ENCODE measurements at places on chromosomes 6 and 20. TPM values are rescaled to one million over a fixed set of nuclear protein-coding genes. Genes with fewer than 3 reads are reported as not detected.

Gene RRAGD
- total RNA-seq, result 16.0 TPM

Gene PGC
- not detected for total RNA-seq

Gene FOXC1
- 3.7 TPM for total RNA-seq

Gene SLC24A3
- total RNA-seq, result 0.44 TPM

Gene BTN1A1
- not detected for total RNA-seq
